Inflammatory macrophage treated with lipopolysaccharide for 1 hour (primary cell): ENCODE measurements at places on chromosomes 1 and 21.

DNA sequence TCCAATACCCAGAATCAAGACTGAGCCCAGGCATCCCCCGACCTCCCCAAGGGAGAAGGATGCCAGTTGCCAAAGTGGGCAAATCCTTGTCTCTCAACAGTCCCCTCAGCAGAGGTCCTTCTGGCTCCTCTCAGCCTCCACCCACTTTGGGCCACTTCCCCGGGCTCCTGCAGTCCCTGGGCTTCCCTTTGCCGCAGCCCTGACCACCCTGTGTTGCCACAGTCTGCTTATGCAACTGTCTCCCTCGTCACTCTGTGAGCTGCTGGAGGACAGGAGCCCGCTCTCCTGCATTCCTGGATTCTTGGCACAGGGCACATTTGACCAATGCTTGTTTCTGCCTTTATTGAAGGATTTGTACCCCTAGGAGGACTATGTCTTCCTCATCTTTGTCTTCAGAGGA is 2.9 kb upstream of the LRP8 start:
- peak; percentile 77 for DNase-seq

GRCh38 chr1:201538612-201539551 is at the start of gene NAV1:
NAV1 (plus strand) TSS chr1:201539127; CDS start chr1:201622885, 83,758 bp downstream.
- no peak for DNase-seq

DNA sequence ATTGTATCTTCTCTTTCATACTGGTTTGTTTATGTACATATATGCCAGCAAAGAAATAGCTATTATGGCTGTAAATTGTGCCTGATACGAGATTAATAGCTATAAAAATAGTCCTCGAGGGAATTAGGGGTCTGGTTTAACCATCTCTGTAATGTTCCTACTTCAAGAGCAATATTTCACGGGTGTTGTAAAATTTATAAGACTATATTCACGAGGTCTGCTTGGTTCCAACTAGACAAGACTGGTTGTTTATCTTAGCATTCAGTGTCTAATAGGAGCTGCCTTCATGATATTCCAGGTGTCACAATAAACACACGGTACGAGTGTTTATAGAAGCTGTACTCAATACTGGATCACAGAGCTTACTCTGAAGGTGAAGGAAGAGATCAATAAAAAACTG is 389.9 kb downstream of the SIPA1L2 start:
- DNase-seq: no peak

- no peak for DNase-seq
These were observed 65.5 kb downstream of the ERI3 start for GRCh38 chr1:44289530-44289929.

GRCh38 chr1:154443274-154444013 is 38.3 kb downstream of the IL6R start:
- DNase-seq: no peak

DNA sequence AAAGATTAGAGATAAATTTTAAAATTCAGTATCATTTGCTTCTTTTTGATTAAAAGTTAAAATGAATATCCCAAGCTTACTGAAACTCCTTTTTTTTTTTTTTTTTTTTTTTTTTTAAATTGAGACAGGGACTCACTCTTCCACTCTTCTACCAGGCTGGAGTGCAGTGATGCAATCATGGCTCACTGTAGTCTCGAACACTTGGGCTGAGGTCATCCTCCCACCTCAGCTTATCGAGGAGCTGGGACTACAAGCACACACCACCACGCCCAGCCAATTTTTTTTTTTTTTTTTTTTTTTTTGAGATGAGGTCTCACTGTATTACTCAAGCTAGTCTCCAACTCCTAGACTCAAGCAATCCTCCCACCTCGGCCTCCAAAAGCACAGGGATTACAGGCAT is 92.1 kb upstream of the RGS18 start:
- DNase-seq: no peak

- no peak for DNase-seq
These were observed 31.6 kb downstream of the LRP8 start for GRCh38 chr1:53296117-53296749.
